ENCODE measurements at places on chromosomes 7 and 10.

- no peak for DNase-seq
Observed at GRCh38 chr7:87575521-87575920, 25.2 kb downstream of the ABCB1 start.

- peak; percentile 47 for DNase-seq
Observed at GRCh38 chr10:14782691-14783363, 8.1 kb upstream of the FAM107B start.

DNA sequence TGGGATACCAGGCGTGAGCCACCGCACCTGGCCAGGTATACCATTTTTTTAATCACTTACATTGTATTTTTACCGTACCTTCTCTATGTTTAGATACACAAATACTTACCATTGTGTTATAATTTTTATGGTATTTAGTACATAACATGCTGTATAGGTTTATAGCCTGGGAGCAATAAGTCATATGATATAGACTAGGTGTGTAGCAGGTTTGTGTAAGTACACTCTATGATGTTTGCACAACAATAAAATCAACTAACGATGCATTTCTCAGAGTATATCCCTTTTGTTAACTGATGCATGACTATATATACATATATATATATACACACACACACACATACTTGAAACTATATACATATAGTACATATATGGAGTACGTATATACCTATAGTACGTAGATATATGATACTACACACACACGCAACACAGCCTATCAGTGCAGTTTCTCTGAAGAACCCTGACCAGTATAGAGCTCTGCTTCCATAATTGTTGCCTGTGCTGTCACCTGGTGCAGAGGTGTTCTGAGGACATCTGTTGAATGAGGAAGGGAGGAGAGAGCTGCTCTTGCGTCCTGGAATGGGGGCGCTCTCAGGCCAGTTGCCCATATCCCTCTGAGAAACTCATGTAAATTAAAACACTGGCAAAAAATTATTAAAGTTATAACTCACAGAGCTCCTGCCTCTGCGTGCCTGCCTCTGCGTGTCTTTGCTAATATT is 315.3 kb downstream of the FGFR2 start:
- no peak for DNase-seq

- DNase-seq: peak; percentile 93
Observed at GRCh38 chr10:128047991-128048818, 78.0 kb downstream of the MKI67 start.

DNA sequence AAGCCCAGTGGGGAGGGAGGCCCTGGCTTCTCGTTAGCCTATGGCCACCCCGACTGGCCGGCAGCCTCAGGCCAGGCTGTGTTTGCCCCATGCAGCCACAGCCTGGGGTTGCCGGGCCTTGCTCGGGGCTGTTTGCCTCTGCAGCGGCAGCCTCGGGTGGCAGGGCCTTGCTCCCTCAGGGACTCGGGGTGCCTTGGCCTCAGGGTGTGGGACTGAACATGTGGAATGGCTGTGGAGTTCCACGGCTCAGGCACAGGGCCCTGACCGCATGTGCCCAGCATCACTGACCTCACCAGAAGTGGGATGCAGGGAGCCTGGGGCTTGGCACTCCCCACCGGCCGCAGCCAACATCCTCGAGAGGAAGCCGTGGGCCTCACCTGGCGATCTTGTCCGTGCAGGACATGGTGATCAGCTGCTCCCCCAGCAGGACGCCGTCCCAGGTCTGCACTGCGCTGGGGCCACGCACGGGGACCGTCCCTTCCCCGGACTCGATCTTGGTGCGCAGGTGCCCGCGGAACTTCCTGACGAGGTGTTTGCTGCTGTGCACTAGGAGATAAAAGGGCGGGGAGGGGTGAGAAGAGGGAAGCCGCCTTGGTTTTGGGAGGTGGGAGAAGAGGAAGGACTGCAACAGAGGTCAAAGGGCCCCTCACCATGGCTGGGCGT is 160.5 kb downstream of the WDR37 start:
- DNase-seq: no peak

GRCh38 chr7:55018361-55019190 is at the start of gene EGFR:
Gene EGFR, plus strand, starts transcription at chr7:55019017. Its CDS starts 261 bp downstream, at chr7:55019278.
- peak; percentile 87 for DNase-seq

- DNase-seq: peak; percentile 17
Observed at GRCh38 chr10:27241010-27241651, 534 bp upstream of the ACBD5 start.

- DNase-seq: peak; percentile 85
Observed at GRCh38 chr10:123270221-123270620, 116.0 kb downstream of the BUB3 start.

GRCh38 chr10:110310741-110311140 is 6.0 kb upstream of the SMNDC1 start:
- DNase-seq: peak; percentile 13

DNA sequence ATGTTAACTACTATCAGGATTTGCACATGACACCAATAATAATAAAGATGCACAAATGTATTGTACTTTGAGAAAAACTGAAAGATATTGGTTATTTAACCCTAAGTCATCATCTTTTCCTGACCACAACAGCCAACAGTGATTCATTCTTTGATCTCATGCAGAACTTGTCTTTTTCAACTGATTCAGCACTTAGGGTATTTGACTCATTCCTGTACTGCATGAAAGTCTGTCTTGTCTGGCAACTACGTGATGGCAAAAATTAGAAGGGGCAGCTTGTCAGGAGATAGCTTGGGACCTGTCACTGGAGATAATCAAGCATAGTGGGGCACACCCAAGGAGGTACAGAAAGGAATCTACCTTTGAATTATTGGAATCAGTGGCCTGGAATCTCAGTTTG is 77.8 kb upstream of the LRRC17 start:
- peak; percentile 63 for DNase-seq
